ENCODE measurements at places on chromosomes 1 and 21.

DNA sequence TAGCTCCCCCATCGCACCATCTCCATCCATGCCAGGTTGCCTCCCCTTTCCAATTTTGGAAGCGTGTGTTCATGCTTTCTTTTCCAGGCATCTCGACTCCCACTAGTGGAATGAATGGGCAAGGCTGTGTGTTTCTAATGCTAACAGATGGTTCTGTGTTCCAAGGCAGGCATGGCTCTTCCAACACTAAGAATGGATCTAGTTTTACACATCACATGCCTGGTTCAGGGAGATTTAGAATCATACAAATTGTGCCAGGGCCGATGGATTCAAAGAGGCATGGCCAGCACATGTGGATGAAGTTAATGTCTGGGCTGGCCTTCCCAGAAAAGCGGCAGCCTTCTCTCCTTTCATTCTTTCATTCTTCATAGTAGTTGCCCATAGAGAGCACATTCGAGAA is 438.7 kb downstream of the PRDM2 start:
- DNase-seq: no peak

- no peak for DNase-seq
Observed at GRCh38 chr1:239778208-239778813, 313.4 kb upstream of the FMN2 start.

DNA sequence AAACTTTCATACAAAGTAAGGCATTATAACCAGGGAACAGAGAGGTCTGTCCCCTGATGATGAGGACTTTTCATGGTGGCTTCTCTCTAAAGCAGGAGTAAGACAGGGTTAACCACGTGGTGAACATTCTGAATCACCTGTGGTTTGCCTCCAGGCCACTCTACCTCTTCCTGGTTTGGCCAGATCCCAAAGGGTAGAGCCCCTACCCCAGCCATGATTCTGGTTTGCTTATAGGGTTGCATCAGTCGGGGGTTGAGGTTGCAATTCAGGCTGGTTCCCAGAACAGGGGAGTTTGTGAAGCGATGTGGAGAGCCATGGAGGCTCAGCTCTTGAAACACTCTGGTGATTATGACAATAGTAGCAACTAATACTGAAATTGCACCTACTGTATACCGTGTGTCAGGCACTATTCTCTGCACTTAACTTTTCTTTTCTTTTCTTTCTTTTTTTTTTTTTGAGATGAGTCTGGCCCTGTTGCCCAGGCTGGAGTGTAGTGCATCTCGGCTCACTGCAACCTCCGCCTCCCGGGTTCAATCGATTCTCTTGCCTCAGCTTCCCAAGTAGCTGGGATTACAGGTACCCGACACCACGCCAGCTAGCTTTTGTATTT is 8.3 kb downstream of the CNR2 start:
- no peak for DNase-seq

DNA sequence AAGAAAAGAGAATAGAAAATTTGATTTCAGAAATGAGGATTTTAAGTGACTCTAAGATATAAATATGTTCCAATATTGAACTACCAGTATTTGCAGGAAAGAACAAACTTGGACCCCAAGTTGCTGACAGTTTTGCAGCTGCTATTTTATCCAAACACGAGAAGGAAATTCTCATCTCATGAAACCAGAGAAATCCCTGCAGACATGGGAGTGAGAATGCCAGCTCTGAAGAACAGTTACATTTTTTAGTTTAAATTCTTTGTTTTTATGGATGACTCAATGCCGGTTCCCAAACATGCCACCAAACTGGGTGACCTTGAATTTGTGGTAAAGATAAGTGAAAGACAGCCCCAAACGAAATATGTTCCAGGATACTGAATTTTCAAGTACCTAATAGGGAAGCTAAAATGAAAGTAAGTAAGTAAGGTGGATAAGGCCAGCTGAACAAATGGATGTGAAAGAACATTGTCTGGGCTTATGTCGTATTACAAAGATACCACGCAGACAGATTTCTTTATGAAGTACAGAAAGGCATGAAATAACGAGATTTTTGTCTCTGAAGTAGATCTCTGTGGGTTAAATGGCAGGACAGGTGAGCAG is 19.9 kb downstream of the TLR5 start:
- no peak for DNase-seq

DNA sequence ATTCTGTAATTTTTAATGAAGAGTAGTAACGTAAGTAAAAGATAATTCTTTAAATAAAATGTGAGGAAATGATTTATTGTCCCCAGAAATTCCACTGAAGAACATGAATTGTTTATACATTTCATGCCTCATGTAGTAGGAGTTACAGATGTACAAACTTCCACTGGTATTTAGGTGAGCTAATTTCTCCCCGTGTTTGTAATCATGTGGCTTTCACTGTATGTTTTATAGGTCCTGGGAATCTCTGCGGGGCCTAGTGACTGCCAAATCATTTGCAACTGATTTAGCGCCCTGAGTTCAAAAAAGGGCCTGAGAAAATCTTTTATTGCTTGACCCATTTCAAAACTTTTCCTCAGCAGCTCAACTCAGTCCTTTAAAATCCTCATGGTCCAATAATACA is 30.5 kb upstream of the FASLG start:
- DNase-seq: no peak

- DNase-seq: no peak
Observed at GRCh38 chr1:244296003-244296402, 155.7 kb downstream of the ADSS2 start.

GRCh38 chr1:75768016-75768415 is 18.0 kb upstream of the RABGGTB start:
- no peak for DNase-seq

DNA sequence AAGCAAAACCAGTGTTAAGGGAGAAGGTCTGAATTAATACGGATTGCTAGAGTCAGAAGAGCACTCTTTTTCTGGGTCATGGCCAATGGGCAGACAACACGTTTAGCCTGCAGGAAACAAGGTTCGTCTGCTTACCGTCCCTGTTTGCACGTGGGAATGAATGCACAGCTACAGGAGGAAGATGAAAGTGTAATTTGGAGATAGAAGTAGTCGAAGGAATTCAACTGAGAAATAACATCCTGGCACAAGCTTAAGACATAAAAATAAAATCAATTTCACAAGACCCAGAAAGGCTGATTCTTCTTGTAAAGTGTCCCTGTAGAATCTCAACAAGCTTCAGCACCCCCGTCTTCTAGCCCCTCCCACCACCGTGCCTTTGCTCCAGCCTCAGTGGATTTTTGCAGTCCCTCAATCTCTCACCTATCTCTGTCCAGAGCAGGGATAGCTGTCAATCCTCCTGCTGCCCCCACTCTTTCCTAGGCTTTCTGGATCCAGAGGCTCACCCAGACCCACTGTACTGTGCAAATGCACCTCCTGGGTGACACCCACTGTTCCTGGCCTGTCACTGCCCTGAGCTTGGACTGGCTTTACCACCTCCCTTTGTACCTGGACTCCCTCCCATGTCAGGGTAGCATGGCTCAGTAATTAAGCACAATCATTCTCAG is 60.6 kb downstream of the C1orf94 start:
- no peak for DNase-seq

DNA sequence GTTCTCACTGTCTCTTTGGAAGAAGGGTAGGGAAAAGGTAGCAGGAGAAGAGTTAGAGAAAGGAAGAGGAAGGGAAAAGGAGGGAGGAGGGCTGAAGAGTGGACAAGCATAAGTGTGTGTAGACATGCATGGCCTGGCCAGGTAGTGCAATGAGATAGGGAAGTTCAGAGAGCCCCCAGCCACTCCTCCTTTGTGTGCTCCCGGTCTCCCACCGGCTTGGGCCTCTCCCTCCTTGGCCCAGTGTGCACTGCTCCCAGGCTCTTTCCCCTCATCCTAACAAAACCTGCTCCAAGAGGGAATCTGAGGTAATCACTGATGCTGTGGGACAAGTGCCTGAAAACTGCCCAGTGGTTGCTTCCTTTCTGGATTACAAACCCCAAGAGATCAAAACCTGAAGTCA is 10.3 kb upstream of the LEMD1 start:
- DNase-seq: no peak

- DNase-seq: no peak
Observed at GRCh38 chr1:92803140-92803887, 18.4 kb upstream of the EVI5 start.

DNA sequence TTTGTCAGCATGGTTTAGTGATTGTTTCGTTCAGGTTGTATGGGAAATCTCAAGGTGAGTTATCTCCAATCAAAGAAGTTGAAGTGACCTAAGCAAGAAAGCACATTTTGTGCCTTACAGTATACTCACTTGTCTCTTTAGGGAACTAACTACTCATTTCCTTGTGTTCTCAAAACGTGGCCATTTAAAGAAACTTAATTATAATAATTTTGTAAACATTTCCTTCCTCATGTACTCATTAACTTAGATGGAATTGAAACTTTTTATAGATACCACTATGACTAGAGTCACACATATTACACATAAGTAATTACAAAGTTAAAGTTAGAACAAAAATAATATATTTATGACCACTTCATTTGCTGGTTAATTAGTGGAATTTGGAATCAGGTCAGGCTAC is 552.6 kb downstream of the MRPL39 start:
- DNase-seq: no peak

DNA sequence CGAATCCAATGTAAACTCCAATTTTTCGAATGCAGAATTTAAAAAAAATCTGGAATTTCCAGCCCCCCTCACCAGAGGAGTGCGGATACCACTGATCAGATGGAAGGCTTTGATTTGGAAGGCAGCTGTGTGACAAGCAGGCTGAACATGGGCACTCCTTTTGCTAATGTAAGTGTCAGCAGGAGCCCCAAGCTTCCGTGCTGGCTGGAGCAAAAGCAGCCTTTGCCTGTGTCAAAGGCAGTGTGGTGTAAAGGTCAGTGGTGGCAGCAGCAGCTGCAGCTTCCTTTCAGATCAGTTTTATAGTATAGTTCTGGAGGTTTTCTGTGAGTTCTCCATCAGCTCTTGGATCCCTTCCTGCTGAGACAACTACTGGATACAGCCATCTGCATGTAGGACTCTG is 259.9 kb downstream of the CTH start:
- DNase-seq: no peak

- no peak for DNase-seq
Observed at GRCh38 chr1:47627016-47627415, 189.2 kb downstream of the FOXD2 start.

DNA sequence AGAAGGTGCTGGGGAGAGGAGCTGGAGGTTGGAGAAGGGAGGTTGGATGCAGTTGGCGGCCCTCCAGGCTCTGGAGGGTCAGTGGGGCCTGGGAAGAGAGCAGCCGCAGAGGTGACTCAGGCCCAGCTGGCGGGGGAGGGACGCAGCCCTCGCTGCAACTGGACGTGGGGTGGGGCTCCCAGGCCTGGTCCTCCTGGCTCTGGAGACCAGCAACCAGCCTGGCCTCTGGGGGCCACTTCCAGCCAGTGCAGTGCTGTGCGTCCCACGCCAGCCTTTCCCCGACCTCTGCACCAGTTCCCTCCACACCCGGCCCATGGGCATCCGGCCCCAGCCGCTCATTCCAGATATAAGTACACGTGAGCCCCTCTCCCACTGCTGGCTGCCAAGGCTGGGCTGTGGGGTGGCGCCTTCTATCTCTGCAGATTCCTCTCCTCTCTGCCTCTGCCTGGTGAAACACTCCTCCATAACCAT is 38.0 kb upstream of the COL18A1 start:
- no peak for DNase-seq

- DNase-seq: no peak
Observed at GRCh38 chr1:225842074-225842473, 32.1 kb downstream of the EPHX1 start.

DNA sequence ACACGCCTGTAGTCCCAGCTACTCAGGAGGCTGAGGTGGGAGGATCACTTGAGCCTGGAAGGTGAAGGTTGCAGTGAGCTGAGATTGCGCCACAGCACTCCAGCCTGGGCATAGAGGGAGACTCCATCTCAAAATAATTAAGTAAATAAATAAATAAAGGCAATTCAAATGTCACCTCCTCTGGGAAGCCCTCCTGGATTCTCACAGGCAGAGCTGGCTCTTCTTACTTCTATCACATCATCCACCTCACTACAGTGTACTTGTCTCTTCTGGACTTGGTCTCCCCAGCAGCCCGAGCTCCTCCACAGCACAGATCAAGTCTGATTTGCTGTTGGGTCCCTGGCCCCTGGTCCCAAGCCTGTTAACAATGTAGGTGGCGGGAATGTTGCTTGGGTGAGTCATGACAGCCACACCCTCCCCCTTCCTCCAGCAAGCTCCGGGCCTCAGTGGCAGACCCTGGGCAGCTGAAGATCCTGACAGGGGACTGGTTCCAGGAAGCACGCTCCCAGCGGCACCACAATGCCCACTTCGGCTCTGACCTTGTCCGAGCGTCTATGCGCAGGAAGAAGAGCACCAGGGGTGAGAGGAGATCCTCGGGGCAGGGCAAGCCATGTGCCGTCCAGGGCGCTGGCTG is 5.3 kb downstream of the SYTL1 start:
- DNase-seq: no peak

GRCh38 chr1:38779491-38779890 is 80.1 kb downstream of the RRAGC start:
- no peak for DNase-seq

GRCh38 chr1:245571815-245572294 is 417.1 kb downstream of the KIF26B start:
- no peak for DNase-seq

GRCh38 chr1:56417646-56418045 is 161.7 kb downstream of the PLPP3 start:
- no peak for DNase-seq

DNA sequence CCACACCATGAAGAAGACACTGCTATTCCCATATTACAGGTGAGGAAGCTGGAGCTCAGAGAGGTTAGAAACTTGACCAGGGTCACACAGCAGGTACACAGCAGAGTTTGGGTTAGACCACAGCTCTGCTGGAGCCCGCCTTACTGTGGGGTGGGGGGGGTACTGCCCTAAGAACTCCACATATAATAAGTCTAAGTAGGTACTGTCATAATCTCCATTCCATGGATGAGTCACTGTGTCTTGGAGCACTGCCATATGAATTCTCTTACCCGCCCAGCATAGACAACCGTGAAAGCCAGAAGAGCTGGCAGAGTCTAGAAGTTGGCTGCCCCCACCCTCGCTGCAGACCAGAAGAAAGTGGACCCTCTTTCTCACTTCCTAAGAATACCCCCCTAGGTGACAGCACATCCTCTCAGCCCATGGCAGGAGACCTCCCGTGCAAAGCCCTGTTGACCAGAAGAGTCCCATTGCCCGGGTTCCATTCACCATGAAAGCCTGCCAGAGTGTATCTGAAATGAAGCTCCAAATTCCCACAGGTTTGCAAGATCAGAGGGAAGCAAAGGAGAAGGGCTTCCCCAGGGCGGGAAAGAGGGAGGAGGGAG is 5.2 kb upstream of the PLA2G2D start:
- no peak for DNase-seq
